ENCODE measurements at places on chromosomes 12 and 14.
A peak's percentile ranks its signal among the peaks of the same experiment; 100 is the strongest.

DNA sequence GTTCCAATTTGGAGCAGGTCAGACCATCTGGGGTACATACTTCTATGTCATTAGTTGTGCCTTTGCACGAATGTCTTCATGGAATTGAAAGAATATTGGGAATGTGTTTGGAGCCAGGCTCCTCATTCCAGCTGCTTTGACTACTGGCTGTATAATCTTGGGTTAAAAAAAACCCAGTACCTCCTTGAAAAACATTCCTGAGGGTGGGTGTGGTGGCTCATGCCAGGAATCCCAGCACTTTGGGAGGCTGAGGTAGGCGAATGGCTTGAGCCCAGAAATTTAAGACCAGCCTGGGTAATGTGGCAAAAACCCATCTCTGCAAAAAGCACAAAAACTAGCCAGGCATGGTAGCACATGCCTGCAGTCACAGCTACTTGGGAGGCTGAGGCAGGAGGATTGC lies 125.6 kb downstream of the TTC8 start:
- DNase-seq: no peak

DNA sequence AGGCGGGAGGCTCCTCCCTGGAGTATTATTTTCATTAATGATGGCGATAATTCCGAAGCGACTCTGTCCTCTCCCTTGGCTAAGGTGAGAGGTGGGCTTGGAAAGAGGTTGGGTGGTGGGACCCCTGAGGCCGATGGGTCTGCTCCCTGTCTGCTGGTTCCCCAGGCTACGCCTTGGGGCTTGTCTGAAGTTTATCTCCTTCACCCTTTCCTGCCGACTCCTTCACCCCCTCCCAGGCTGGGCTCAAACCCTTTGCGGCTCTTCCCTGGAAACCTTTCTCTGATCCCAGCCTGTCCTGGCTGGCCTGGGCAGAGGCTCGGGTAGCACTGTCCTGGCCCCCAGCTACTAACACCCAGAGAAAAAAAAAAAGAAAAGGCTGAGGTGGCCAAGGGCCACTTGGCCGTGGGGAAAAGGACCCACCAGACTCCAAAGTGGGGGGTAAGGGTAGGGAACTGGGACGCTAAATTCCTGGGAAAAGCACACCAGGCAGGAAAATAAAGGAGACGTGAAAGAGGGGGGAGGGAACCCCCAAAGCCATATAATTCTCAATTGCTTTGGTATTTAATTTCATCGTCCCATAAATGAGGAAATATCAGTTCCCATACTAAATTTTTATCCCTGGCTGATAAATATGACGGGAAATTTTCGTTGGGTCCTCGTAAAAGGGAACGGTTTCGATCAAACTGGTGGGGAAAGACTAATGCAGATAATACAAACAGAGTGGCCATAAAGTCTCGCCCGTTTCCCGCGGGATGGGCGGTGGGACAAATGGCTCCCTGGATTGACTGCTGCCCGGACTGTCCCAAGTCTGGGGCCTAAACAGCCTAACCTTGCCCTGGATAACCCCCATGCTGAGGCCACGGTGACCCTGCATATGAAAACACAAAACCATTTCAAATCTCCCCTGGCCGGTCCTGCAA lies 2.0 kb upstream of the HOXC10 start:
- no peak for DNase-seq

GRCh38 chr14:102732924-102733323 lies 44.3 kb upstream of the TRAF3 start:
- DNase-seq: no peak

- DNase-seq: no peak
Measured at GRCh38 chr12:7142809-7143465, 12.8 kb downstream of the CLSTN3 start.

DNA sequence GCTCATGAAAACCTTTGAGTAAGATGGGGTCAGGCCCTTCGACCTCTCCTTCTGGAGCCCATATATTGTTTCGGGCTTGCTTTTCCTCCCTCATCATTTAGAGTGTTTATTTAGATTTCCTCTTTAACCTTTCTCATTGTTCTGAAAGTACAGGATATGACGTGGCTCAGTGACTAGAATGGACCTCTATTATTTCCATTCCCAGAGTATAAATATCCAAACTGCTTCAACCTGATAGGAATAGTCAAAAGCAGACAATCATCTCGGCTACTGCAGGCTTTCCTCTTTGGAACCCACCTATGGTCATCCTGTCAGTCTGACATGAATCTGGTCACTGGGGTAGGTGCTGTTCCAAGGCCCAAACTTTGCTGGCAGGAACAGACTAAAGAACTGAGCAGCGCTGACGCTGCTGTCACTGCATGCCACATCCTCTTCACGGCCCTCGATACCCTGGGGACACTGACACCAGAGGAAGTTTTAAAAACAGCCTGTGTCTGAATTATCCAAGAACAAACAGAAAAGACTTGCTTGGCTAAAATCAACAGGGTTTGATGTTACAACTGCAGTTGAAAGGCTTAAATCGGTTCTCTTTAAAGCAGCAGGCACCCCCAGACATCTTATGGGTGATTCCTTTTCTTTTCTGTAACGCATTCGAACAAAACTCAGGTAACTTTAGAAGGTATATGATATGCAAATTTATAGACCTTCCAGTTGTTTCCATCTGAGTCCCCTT lies 5.0 kb upstream of the DDX47 start:
- peak; percentile 46 for DNase-seq
